ENCODE measurements at places on chromosomes 11 and 22.

- H3K27ac ChIP-seq = no peak overlapping the region
- H3K4me3 ChIP-seq = no peak overlapping the region
- H3K36me3 ChIP-seq = no peaks in the 10 kb centered on the region
- H3K4me1 ChIP-seq = peaks cover 35% of the 10 kb centered on the region
These were observed 3.1 kb upstream of the ACP2 start for GRCh38 chr11:47251751-47252150.

GRCh38 chr11:27865105-27865504 lies 164.8 kb upstream of the BDNF start:
- no peak overlapping the region for H3K4me3 ChIP-seq
- no peaks in the 10 kb centered on the region for H3K36me3 ChIP-seq
- no peak overlapping the region for H3K27ac ChIP-seq
- DNase-seq = no peak

DNA sequence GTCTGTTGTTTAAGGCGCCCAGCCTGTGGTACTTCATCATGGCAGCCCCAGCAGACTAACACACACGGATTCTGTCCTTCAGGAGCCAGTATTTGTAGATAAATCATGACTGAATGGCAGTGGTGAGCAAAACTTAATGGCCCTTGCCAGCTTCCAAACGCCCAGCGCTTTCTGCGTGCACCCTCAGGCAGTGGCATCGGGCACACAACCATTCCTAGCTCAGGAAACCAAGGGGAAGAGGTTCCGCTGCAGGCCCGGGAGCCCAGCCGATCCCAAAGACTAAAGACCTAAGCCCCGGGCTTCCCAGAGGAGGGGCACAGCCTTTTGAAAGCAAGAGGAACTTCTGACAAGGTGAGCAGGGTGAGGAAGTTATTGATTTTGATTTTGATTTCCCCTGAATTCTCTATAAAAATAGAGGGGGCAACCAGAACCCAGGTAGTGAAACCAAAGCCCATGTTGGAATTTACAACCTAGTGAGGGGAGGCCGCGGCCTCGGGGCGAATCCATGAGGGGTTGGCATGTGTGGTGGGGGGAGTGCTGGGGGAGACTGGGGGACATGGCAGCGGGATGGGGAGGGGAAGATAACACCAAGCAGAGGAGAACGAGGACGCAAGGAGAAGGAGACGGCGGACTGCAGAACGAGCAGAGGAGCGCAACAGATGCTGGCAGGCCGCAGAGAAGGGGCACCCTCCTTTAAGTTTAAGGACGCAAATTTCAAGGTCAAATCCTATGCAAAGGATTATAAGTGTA lies 79.9 kb upstream of the SEPTIN5 start:
- H3K27me3 ChIP-seq = no peaks in the 10 kb centered on the region
- no peak for DNase-seq
- no peak overlapping the region for H3K4me3 ChIP-seq
- H3K36me3 ChIP-seq = no peaks in the 10 kb centered on the region
- H3K4me1 ChIP-seq = peaks cover 4% of the 10 kb centered on the region

DNA sequence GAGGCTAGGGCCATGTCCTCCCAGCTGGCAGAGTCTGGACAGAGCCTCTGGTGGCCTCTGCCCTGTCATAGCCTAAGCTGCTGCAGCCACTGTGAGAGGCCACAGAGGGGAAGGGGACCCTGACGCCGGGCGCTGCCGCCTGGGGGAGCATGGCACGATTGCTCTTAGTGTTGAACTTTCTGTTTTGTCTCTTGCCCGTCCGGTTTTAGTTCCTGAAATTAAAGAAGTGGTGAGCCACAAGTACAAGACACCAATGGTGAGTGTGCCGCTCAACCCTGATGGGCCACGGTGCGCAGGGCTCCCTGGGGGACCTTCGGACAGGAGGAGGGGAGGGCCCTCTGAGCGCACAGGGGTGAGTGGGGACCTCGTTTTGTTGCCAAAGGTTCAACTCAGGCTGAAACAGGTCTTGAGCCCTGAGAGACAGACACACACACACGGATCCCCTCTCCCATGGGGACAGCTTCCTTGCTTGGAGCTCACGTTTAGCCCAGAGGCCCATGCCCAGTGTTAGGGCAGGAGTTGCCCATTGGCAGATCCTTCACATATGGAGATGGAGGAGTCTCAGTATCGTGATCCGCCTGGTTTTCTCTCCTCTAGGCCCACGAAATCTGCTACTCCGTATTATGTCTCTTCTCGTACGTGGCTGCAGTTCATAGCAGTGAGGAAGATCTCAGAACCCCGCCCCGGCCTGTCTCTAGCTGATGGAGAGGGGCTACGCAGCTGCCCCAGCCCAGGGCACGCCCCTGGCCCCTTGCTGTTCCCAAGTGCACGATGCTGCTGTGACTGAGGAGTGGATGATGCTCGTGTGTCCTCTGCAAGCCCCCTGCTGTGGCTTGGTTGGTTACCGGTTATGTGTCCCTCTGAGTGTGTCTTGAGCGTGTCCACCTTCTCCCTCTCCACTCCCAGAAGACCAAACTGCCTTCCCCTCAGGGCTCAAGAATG lies 23.8 kb downstream of the MYBPC3 start:
- H3K36me3 ChIP-seq = peaks cover 46% of the 10 kb centered on the region
- no peaks in the 10 kb centered on the region for H3K4me1 ChIP-seq
- DNase-seq = no peak

DNA sequence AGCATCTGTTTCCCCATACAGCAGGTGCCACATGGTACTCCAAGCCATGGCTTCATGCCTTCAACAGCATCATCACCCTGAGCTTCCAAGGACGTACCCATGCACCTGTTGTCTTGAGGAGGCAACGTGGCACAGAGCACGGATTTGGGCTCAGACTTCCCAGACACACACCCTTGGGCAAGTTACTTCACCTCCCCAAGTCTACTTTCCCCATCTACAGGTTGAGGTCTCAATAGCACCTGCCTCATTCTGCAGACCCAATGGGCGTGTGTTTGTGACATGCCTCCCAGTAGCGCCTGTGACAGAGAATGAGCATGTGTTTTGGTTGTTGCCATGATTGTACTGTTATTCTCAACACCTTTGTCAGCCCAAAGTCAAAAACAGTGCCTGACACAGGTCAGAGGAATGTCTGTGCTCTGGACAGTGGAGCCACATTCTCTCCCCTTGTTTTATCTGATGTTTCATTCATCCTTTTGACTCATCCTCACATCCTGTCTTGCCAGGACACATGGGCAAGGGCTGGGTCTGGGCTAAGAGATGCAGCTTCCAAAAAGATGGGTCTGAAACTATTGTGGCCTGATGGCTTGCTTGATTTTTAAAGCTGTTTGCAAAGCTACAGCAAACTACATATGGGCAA lies 53.4 kb upstream of the CCND1 start:
- no peaks in the 10 kb centered on the region for H3K27me3 ChIP-seq
- no peak for DNase-seq
- H3K27ac ChIP-seq = no peak overlapping the region
- no peaks in the 10 kb centered on the region for H3K4me1 ChIP-seq
- H3K36me3 ChIP-seq = no peaks in the 10 kb centered on the region
- no peak overlapping the region for H3K4me3 ChIP-seq

DNA sequence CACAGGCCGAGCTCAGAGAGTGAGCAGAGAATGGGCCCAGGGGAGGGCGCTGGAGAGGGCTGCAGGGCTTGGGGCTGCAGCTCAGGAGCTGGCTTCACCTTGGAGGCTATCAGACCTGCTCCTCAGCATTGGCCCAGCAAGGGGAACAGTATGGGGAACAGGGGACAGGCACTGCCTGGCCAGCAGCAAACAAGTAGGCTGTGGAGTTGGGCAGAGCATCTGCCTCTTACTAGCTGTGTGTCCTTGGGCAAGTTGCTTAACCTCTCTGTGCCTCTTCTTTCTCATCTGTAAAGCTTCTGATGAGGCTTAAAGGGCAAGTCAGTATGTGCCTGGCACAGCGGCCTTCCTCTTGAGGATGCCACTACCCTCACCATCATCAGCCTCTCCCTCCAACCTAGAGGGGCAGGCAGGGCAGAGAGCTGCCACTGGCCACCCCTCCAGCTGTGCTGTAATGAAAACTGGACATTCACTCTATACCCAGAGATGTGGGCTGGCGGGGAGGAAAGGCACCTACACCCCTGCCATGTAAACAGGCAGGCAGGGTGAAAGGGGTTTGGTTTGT lies 7.5 kb upstream of the CDKN1C start:
- peaks cover 26% of the 10 kb centered on the region for H3K4me1 ChIP-seq
- H3K4me3 ChIP-seq = peak overlapping the region; percentile 52
- DNase-seq = no peak
- peak overlapping the region; percentile 75 for H3K27ac ChIP-seq
- no peaks in the 10 kb centered on the region for H3K36me3 ChIP-seq
- no peaks in the 10 kb centered on the region for H3K27me3 ChIP-seq

GRCh38 chr11:95715777-95716241 lies 73.8 kb downstream of the FAM76B start:
- no peak overlapping the region for H3K27ac ChIP-seq
- H3K27me3 ChIP-seq = no peaks in the 10 kb centered on the region
- no peak for DNase-seq

- H3K4me1 ChIP-seq = no peaks in the 10 kb centered on the region
- no peaks in the 10 kb centered on the region for H3K27me3 ChIP-seq
- no peaks in the 10 kb centered on the region for H3K36me3 ChIP-seq
- no peak overlapping the region for H3K4me3 ChIP-seq
- no peak for DNase-seq
- no peak overlapping the region for H3K27ac ChIP-seq
These were observed 22.0 kb downstream of the MCHR1 start for GRCh38 chr22:40701274-40701673.

GRCh38 chr22:49983148-49984042 lies 22.8 kb downstream of the PIM3 start:
- DNase-seq = peak; percentile 72
- H3K4me3 ChIP-seq = peak overlapping the region; percentile 19
- peaks cover 23% of the 10 kb centered on the region for H3K27me3 ChIP-seq
- peaks cover 9% of the 10 kb centered on the region for H3K4me1 ChIP-seq

DNA sequence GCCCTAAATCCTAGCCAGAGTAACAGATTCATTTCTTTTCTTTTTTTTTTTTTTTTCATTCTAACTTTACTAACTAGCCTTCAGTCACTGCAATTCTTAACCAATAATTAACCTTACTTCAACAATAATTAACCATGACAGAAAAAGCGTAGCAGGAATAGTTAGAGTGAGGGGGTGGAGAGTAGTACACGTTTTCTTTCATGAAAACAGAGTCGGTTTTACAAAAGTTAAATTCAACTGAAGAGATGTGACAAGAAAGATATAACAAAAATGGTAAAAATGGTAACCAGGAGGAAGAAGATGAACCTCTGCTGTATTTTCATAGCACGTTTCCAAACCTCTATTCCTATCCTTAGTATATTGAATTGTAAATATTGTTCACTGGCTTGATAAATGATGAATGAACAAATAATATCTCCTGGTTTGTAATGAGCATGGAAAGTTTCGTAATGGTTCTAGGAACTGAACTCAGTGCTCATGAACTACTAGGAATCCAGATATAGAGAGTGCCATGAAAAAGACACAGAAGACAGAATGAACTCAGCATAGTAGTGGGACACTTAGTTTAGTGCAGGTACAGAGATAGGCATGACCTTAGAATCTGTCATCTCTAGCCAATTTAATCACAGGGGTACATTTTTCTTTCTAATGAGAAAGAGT lies 116.5 kb upstream of the ANO5 start:
- H3K27me3 ChIP-seq = no peaks in the 10 kb centered on the region
- H3K4me3 ChIP-seq = no peak overlapping the region
- no peak for DNase-seq
- H3K36me3 ChIP-seq = no peaks in the 10 kb centered on the region
- H3K27ac ChIP-seq = no peak overlapping the region

- H3K27ac ChIP-seq = peak overlapping the region; percentile 70
- no peak overlapping the region for H3K4me3 ChIP-seq
- DNase-seq = peak; percentile 43
- H3K36me3 ChIP-seq = no peaks in the 10 kb centered on the region
- H3K27me3 ChIP-seq = no peaks in the 10 kb centered on the region
- H3K4me1 ChIP-seq = peaks cover 20% of the 10 kb centered on the region
These were observed 37.3 kb downstream of the OSBPL5 start for GRCh38 chr11:3127706-3128355.

DNA sequence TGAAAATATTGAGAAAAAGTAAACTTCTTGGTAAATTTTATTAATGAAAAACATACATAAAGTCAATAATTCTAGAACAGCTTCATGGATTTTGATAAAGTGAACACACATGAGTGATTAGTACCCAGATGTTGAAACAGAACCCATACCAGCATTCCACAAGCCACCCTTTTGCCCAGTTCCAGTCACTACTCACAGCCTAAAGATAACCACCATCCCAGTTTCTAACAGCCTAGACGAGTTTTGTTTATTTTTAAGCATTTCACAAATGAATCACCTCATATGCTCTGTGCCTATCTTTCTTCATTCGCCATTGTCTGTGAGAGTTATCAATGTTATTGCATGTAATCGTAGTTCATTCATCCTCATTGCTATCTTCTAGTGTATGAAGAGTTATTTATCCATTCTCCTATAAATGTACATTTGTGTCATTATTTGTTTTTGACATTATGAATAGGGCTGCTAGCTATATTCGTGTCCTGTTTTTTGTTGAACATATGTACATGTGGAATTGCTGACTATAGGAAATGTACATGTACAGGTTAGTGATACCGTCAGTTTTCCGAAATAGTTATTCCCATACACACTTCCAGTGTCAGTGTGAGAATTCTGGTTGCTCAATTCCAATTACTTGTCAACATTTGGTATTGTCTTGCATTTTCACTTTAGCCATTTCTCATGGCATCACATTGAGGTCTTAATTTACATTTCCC lies 44.5 kb upstream of the TEAD1 start:
- no peak overlapping the region for H3K4me3 ChIP-seq
- H3K27me3 ChIP-seq = no peaks in the 10 kb centered on the region
- no peak overlapping the region for H3K27ac ChIP-seq
- DNase-seq = no peak
- no peaks in the 10 kb centered on the region for H3K36me3 ChIP-seq
- no peaks in the 10 kb centered on the region for H3K4me1 ChIP-seq

- DNase-seq = no peak
- no peak overlapping the region for H3K4me3 ChIP-seq
- no peak overlapping the region for H3K27ac ChIP-seq
- no peaks in the 10 kb centered on the region for H3K36me3 ChIP-seq
- no peaks in the 10 kb centered on the region for H3K4me1 ChIP-seq
These were observed 161.8 kb downstream of the IGLL1 start for GRCh38 chr22:23418159-23418788.

DNA sequence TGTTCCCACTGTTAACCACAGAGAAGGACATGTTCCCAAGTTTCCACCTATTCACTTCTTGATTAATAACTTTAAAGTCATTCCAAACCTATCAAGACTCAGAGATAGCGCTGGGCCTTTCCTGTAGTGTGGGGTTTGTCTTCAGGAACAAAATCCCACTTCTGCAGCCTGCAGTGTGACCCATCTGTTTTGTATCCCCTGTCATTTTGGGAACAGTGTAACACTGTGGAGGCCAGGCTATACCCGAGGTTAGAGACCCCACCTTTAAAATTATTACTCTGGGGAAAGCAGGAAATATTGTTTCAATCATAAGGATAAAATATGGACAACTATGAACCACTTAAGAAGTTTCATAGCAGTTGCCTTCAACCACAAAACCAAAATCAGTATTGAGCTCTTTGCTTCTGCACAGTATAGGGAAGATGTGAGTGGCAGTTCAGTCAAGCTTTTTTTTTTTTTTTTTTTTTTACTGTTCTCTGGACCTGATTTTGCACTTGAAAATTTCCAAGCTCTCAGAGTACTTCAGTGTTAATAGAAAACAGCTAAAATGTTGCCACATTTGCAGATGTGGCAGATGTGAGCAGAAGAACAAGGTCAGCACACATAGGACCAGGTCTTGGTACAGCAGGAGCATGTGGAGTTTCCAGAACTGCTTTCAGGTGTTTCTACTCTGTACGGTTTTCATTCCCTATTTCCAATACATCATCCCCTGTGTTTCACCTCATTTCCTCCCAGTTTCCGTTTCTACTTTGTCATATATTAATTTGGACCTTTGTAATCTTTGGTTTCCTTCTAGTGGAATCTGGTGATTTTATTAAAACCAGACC lies 121.5 kb downstream of the MAML2 start:
- H3K4me1 ChIP-seq = peaks cover 52% of the 10 kb centered on the region
- DNase-seq = no peak
- no peaks in the 10 kb centered on the region for H3K27me3 ChIP-seq
